ENCODE measurements at places on chromosomes 1 and 21.
A peak's percentile ranks its signal among the peaks of the same experiment; 100 is the strongest.

- no peak for DNase-seq
Observed at GRCh38 chr21:43273708-43274021, 104.9 kb downstream of the CRYAA start.

DNA sequence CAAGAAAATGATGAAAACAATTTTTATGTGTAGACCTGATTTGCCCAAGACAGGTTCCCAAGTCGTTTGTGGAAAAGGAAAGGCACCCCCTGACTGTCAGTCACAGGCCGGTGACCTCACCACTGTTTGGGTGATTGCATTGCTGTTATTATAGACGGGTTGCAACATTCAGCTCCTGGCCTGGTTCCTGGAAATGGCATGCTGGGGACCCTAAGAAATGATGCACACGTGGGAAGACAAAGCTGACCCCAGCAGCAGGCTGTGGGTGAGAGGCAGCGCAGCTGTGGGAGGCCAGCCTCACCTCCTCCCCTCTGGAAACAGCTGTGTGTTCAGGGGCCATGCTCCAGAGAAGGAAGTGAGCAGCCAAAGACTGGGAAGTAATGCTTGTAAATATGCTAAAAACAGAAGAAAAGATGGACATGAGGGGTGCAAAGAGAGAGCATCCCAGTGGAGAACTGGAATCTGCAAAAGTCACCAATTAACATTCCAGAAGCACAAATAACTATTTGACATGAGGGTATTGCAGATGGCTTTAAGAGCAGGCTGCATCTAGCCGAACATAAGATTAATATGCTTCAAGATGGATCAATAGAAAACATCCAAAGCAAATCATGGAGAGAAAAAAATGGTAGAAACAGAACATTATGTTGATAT is 23.4 kb upstream of the ABCG1 start:
- no peak for DNase-seq

- DNase-seq = no peak
Observed at GRCh38 chr1:96334236-96334557, 387.4 kb upstream of the PTBP2 start.

GRCh38 chr1:2290171-2290578 is 62.1 kb downstream of the SKI start:
- no peak for DNase-seq

GRCh38 chr1:70051926-70052325 is 153.5 kb downstream of the LRRC40 start:
- DNase-seq = no peak

DNA sequence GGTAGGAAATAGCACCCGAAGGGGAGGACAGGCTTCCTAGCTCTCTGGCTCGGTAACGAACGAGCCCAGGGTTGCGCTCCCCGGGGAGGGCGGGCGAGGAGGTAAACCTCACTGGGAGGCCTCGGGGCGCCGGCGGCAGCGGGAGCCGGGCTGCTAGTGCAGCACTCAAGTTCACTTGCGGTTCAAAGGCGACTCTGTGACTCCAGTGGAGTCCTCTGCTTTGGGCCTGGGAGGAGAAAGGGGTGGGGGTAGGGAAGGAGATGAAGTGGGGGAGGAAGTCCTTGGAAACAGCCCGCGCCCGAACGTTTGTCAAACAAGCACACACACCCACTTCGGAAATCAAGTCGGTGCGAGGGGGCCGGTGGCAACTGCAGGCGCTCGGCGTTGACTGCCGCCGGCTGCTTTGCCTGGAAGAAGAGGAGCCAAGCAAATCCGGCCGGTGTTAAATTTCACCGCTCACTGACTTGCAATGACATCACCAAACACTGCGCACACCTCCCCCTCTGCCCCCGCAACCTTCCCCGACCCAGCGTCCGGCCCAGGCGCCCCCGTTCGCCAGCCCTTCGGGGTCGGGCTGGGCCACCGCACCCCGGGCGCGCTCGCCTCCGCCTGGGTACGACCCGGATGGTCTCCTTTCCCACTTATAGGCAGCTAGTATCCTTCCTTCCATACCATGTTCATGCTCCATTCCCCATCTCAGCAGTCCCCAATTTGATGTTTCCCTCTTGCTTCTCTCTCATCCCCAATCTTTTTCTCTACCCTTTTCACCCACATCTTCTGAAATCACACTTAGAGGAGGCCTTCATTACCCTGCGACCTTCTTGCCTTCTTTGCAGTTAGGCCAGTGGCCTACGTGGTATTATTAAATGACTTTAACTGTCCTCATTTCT is at the start of gene COL24A1:
Gene COL24A1, minus strand, starts transcription at position 207 of the 890 bp plus-strand sequence. CDS start 376 bp downstream, outside the sequence.
- peak; percentile 17 for DNase-seq

GRCh38 chr1:7572654-7573152 is 198.4 kb upstream of the VAMP3 start:
- no peak for DNase-seq

DNA sequence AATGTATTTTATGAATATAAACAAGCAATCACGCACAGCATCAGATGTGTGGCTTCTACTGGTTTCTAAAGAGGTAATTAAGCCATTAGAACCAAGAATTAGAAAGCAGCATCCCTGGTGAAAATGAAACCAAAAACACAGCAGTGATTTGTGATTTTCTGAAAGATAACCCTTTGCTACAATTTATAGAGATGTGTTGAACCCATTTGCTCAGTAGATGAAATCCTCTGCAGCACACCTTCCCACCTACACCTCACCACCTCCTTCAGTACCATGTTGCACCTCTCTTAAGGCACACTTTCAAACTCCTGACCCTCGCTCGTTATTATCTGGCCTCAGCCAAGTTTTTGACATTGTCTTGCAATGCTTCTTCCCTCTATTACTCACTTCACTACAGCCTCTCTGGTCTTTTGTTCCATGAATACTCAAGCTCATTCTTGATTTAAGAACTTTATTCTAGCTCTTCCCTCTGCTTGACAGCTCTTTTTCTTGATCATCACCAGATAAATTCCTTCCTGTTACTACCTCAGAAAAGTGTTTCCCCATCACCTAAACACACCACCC is 38.6 kb downstream of the NSL1 start:
- DNase-seq = no peak

- no peak for DNase-seq
Observed at GRCh38 chr1:51753969-51754368, 124.6 kb downstream of the NRDC start.

DNA sequence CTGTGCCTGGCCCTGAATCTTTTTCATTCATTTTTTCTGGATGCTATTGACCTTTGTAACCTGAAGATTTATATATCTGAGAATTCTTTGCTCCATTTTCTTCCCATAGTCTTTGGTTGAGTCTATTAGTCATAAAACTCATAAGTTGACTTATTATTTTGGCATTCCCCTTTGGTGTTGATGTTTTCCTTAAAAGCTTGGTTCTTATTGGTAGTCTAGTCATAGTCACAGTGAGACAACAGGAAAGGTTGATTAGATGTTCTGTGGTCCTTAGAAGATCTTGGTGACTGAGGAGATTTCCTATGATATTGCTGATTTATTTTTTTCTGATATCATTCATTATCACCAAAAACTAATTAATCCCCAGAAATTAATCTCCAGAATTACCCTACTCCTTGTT is 86.2 kb downstream of the PTPRC start:
- DNase-seq = no peak

- DNase-seq = no peak
Observed at GRCh38 chr1:228197555-228198147, 10.2 kb upstream of the OBSCN start.

DNA sequence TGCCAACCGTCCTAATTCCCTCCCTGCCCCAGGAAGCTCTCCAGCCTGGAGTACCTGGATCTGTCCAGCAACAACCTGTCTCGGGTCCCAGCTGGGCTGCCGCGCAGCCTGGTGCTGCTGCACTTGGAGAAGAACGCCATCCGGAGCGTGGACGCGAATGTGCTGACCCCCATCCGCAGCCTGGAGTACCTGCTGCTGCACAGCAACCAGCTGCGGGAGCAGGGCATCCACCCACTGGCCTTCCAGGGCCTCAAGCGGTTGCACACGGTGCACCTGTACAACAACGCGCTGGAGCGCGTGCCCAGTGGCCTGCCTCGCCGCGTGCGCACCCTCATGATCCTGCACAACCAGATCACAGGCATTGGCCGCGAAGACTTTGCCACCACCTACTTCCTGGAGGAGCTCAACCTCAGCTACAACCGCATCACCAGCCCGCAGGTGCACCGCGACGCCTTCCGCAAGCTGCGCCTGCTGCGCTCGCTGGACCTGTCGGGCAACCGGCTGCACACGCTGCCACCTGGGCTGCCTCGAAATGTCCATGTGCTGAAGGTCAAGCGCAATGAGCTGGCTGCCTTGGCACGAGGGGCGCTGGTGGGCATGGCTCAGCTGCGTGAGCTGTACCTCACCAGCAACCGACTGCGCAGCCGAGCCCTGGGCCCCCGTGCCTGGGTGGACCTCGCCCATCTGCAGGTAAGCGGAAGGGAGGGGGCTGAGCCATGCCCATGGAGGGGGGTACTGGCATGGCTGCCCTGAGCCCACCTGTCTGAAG is 16.5 kb downstream of the PODN start:
- DNase-seq = no peak

DNA sequence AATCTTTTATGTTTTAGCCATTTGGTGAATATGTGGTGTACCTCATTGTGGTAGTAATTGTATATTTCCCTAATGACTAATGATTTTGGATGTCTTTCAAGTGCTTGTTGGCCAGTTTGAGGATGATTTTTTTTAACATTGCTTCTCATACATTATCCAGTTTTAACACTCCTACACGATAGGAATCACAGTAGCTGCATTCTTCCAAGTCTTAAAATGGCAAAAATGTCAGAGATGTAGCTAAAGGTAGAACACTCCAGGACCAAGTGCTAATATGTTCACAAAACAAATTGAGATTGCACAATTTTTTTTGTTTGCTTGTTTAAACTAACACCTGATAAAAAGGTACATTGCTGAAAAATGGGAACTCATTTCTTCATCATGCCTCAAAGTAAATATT is 11.7 kb downstream of the USP25 start:
- no peak for DNase-seq

DNA sequence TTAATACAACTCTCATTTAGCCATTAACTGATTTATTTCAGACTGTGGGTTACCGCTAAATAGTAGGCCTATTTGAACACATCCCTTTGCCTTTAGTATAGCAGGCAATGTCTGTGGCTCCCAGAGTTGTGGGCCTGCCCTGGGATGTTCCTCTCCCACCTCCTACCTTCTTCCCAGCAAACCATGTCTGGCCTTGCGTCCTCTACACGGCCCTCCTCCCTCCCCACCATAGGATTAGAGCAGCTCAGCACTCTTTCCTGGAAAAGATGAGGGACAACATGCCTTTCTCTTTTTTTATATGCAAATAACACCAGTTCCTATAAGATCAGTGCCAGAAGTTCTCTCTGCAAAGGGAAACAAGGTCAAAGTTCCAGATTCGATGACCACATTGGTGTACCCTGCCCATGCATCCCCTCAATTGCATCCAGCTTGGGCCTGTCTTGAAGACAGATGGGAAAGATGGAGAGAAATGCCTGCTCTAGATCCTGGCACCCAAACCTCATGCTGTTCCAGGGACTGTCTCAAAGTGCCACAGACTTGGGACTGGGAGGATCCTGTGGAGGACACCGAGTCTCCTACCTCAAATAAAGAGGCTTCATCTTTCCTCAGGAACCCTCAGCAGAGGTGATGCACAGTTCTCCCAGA is 57.2 kb downstream of the CD46 start:
- no peak for DNase-seq

- no peak for DNase-seq
Observed at GRCh38 chr21:33655588-33656221, 13.4 kb downstream of the ITSN1 start.

DNA sequence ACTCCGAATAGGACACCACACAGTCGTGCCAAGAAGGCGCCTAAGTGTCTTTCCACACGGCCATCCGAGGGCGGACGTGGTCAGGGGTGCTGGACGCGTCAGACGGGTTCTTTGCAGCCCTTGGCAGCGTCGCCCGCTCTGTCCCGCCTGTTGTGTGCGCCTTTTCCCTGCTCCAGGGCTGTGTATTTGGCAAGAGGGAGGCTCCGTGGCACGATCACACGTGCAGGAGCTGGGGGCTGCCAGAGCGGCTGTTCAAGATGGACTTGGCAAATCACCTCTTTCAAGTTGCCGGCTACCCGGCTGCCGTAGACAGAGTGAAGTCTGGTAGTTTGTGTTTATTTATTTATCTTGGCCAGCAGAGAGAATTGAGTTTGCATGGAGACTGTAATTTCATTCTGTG is 31.9 kb downstream of the PRKCZ start:
- no peak for DNase-seq

DNA sequence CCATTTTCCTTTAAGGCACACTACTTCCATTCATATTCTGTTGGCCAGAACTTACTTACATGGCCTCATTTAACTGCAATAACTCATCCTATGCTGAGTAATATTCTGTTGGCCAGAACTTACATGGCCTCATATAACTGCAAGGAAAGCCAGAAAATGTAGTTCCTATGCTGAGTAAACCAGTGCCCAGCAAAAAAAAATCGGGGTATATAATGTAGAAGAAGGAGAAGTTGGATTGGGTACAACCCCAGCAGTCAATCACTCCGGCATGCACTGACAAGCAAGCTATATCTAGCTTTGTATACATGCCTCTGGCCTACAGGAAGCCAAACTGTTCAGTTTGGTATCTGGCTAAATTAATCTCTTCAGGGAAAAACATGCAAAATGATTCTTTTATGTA is 39.4 kb upstream of the PPIH start:
- no peak for DNase-seq

DNA sequence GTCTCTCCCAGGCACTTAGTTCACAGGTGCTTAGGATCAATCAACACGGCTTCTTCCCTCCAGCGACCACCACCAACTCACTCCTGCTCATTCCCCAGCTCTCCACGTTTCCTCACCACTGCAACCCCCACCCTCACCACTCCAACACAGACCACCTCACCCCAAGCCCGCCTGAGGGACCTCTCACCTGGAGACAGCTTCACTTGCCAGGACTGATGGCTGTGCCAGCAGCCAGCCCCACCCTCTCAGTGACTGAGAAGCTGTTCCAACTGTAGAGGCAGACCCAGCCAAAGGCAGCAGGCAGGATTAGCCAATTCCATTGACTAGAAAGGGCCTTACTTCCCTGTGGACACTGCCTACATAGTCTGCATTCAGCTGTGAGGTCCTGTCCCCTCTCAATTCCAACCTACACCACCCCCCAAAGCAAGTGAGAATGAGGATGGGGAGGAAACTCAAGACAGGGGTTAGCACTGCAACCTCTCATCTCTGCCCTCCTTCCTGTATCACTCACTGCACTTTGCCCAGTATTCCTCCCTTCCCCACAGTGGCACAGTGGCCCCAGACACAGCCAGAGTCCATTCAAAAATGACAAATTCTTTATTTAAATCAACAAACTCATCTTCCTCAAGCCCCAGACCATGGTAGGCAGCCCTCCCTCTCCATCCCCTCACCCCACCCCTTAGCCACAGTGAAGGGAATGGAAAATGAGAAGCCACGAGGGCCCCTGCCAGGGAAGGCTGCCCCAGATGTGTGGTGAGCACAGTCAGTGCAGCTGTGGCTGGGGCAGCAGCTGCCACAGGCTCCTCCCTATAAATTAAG is 7.6 kb downstream of the TAGLN2 start:
- DNase-seq = no peak

GRCh38 chr21:42439284-42440186 is 35.8 kb downstream of the UBASH3A start:
- DNase-seq = no peak
